ENCODE measurements at places on chromosomes 6 and 20.

- DNase-seq = no peak
Observed at GRCh38 chr6:35706468-35706867, 17.8 kb upstream of the FKBP5 start.

DNA sequence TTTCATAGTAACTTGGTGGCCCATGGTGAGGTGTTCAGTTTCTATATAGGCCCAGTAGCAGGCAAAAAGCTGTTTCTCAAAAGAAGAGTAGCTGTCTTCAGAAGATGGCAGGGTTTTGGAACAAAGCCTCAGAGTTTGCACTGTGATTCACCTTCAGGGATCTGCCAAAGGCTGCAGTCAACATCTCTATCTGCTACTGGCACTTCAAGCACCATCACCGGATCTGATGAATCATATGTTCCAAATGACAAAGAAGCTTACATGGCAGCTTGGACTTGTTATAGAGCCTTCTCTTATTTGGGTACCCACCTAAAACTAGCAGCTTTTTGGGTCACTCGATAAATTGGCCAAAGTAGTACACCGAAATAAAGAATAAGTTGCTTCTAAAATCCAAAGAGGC, 39.5 kb downstream of the PKIB start:
- DNase-seq = no peak

DNA sequence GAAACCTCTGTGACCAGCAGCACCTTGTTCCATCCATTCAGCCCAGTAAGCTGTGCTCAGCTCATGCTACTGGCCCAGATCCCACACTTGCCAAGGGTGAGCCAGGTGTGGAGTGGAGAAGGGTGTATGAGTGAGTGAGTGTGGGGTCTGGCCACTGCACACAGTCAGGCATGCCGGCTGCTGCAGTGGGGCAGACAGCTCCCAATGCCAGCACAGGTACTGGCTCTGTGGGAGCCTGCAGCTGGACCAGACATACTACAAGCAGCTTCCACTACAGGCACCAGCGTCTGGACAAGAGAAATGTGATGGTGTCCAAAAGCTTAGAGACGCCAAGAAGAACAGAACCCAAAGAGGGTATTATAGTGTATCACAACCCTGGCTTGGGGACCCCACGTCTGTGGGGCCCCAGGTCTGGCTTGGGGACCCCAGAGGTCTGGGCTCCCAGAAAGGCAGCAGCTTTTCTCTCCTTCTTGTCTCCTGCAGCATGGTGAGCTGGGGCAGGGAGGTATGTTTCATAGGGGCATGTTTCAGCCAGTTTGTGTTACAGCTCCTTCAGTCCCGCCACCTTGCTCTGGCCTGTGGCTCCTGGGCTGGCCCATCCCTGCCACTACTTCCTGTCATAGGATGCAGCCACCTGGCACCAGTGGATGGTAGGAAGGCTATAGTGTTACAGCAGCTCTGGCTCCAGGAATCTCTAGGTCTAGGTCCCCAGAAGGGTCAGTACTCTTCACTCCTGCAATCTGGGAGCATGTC, 152.4 kb upstream of the HSF2 start:
- DNase-seq = no peak

DNA sequence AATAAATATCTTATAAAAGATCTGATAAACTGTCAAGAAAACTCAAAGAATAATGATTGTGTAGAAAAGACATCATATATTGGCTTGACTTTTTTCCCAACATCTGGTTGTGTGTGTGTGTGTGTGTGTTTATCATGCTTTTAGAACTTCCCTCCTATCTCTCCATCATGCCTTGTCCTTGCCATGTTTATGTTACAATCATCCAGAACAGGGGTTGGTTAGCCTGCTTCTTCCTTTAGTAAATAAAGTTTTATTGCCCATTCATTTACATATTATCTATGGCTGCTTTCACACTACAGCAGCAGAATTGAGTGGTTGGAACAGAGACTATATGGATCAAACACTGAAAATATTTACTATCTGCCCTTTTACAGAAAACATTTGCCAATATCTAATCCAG, 52.8 kb upstream of the RIPOR2 start:
- no peak for DNase-seq

DNA sequence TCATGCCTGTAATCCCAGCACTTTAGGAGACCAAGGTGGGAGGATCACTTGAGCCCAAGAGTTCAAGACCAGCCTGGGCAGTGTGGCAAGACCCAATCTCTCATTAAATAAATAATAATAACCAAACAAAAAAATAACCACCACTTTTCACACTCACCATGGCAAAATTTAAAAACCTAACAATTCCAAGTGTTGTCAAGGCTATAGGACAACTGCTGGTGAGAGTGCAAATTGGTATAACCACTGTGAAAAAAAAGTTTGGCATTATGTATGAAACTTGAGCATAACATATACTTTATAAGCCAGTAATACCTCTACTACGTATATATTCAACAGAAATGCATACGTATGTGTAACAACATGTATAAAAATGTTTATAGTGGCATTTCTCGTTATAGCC, 3.8 kb downstream of the PRR3 start:
- DNase-seq = no peak

GRCh38 chr20:7977709-7978108, 37.5 kb upstream of the HAO1 start:
- no peak for DNase-seq
